ENCODE measurements at places on chromosomes 12 and 14. TPM values are rescaled to one million over a fixed set of nuclear protein-coding genes. Genes with fewer than 3 reads are reported as not detected.

DNA sequence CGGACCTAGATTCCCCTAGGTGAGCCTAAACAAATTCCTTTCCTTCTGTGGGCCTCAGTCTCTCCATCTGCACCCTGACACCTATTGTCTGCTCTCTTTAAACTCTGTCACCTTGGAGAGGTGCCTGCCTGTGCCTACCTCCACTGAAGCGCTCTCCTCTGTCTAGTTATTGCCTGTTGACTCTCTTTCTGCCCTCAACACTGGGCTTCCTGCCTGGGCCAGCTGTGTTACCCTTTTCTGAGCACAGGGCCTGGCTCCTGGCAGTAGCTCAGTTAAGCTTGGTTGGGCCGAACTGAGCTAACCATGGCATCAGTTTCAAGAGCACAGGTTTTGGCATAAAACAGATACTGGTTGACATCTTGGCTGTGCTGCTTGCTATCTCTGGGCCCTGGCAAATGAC lies 43.5 kb downstream of the PRMT8 start:
- no peak for DNase-seq

- no peak for DNase-seq
Measured at GRCh38 chr14:93410021-93410420, 20.7 kb upstream of the UNC79 start.

The SLC39A2 gene
- total RNA-seq, result not detected

The NUAK1 gene
- total RNA-seq, result 78.1 TPM

DNA sequence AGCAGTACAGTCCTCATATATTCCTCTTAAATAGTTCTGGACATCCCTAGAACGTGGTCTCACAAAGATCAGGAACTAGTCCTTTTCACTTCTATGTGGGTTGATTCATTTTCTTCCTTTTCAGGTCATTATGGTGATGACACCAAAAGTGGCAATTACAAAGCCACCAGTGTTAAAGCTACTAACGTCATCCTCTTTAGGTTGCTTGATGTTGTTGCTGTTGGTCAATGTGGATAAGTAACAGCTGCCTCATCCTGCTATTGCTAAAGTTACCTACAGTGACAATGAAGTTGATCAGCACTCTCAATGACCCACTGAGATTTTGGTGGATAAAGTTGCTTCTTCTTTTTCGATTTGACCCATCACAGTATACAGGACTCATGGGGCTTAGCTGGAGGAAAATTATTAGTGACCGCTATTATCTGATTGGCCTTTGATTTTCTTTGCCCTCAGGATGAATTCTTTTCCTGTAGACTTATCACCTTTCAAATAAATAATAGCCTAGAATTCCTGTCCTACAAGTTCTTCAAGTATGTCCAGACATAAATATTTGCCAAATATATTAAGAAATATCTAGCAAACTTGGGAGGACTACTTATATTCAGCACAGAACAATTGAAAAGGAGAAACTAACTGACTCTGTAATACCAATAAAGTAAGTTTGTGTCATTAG lies 54.0 kb upstream of the ATP2B1 start:
- DNase-seq, result no peak

The PPP4R4 gene
- 0.22 TPM for total RNA-seq

The ADCY4 gene
- total RNA-seq, result 5.2 TPM

- no peak for DNase-seq
Measured at GRCh38 chr14:58275527-58276190, 22.7 kb upstream of the ARID4A start.

The IFNG-AS1 gene
- total RNA-seq, result not detected

- DNase-seq, result no peak
Measured at GRCh38 chr14:89270439-89271227, 146.4 kb downstream of the FOXN3 start.

DNA sequence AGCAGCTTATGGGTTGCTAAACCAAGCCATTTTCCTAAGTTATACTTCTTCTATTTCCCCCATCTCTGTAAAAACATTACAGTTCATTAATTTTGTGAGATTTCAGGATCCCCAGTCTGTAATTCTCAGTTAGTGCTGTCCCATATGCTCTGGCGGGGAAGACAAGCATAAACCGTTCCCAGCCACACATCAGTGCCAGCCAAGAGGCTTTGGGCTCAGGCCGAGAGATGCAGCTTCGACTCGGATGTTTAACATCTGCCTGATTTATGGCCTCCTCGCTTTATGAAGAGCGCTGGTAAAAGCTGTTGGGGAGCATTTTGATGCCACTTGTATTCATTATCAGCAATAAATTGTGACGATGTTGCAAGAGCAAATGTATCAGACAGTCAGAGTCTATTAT lies 349.1 kb upstream of the CCDC196 start:
- DNase-seq, result no peak

GRCh38 chr12:132619386-132620112 lies 973 bp downstream of the P2RX2 start:
- no peak for DNase-seq

- no peak for DNase-seq
Measured at GRCh38 chr12:118357257-118358007, 15.3 kb downstream of the TAOK3 start.

- DNase-seq, result no peak
Measured at GRCh38 chr14:81298911-81299310, 78.2 kb upstream of the GTF2A1 start.

DNA sequence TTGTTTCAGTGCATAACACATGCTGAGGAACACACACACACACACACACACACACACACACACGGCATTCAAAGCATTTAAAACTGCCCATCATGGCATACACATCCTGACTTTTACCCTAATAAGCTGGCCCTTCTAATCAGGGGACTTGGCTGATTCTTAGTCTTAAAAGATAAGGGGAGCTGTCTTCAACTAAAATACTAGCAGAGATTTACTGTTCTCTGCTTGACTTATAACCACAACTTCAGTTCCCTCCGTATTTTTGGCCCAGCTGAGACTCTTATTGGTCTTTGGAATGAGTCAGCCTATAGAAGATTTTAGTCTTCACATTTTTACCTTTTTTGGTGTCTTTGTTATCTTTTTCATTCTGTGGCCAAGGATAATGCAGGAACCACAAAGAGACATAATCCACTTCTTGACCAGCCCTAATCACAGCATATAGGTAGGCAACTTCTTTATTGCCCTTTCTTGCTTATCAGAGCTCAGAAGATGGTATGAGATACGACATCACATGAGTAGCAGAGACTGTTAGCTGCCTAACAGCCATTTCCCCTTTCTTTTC lies 25.1 kb upstream of the SLC8A3 start:
- no peak for DNase-seq

The SLC6A15 gene
- total RNA-seq, result not detected

- no peak for DNase-seq
Measured at GRCh38 chr14:106518054-106518943, 991.9 kb downstream of the TMEM121 start.

The SLC38A2 gene
- total RNA-seq, result 596 TPM

The IL26 gene
- 2.5 TPM for total RNA-seq

DNA sequence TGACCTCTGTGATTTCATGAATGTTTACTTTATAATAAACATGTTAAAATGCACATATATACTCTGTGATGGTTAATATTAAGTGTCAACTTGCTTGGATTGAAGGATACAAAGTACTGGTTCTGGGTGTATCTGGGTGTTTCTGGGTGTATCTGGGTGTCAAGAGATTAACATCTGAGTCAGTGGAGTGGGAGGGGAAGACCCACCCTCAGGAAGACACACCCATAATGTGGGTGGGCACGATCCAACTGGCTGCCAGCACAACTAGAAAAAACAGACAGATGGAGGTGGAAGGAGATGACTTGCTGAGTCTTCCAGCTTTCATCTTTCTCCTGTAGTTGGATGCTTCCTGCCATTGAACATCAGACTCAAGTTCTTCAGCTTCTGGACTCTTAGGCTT lies 11.9 kb downstream of the NUP37 start:
- DNase-seq, result no peak

The TTC6 gene
- total RNA-seq, result not detected

DNA sequence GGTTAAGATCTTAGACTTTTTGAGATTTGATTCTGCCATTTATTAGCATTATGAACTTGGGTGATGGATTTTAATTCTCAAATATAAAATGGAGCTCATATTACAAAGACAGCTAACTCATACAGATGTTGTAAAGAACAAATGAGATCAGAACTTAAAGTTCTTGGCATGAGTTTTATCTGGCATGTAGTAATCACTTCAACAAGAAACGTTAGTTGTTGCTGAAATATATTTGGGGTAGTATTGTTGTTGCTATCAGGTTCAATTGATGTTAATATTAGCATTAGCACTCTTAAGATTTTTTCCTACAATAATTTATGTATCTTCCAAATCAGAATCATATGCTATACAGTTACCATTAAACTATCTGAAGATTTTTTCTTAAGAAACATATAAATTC lies 71.0 kb downstream of the SLC6A15 start:
- DNase-seq, result no peak

DNA sequence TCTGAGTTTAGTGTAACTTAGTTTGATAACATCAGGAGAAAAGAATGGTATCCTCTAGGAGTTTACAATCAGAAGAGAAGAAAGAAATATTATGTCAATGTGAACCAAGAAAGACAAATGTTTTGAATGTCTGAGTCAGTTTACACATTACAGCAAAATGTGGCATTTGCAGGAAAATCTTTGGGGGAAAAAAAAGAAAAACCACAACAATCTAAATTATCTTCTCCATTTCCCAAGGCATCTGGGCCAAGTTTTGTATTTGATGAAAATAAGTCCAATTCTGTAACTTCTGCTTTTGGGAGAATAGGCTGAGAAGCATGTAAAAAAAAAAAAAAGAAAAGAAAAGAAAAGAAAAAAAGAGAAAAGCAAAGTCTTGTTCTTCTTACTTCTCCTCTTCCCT lies 58.8 kb upstream of the FLRT2 start:
- DNase-seq, result no peak

The EID3 gene
- total RNA-seq, result 1.8 TPM

The CDK2 gene
- total RNA-seq, result 41.4 TPM

GRCh38 chr14:101241807-101242278 lies 319.5 kb upstream of the DIO3 start:
- DNase-seq, result no peak

- DNase-seq, result no peak
Measured at GRCh38 chr14:71651228-71651627, 281.0 kb upstream of the RGS6 start.

GRCh38 chr14:94145902-94146527 lies 16.6 kb upstream of the IFI27L2 start:
- no peak for DNase-seq

DNA sequence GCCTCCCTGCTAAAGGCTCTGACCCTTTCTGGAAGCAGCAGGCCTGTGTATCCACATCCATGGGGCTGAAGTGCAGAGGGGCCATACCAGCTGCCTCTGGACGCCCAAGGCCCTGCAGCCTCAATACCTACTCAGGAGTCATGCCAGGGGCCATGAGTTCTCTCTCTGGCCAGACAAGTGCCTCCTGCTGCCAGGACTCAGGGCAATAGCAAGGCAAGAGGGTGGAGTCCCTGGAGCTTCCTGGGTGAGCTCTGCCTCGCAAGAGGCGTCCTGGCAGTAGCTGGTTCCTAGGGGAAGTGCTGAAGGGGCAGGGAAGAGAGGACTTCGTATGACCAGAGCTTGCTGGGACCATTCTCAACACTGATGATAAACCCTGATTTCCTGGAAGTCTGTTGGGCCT lies 10.9 kb upstream of the ENDOU start:
- no peak for DNase-seq

The HAL gene
- total RNA-seq, result 0.92 TPM

DNA sequence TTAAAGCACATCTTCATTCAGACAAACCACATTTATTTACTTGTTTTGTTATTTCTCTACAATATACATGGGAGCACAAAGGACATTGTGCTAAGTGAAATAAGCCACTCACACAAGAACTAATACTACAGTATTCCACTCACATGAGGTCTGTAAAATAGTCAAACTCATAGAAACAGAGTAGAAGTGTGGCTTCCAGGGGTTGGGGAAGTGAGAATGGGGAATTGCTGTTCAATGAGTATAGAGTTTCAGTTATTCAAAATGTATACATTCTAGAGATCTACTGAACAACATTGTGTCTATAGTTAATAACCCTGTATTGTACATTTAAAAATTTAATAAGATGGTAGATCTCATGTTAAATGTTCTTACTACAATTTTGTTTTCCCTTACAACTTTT lies 88.8 kb downstream of the ATXN7L3B start:
- no peak for DNase-seq

- DNase-seq, result no peak
Measured at GRCh38 chr14:64998455-64998931, 11.8 kb downstream of the FNTB start.

Measured in chondrocyte (in vitro differentiated cells).